Activated CD4-positive, alpha-beta memory T cell treated with anti-CD3 and anti-CD28 coated beads, Interleukin-2, amount 10 ng/mL, durations not matched to agents 7 days and 5 days (primary cell): ENCODE measurements at places on chromosomes 3 and 15. TPM values are rescaled to one million over a fixed set of nuclear protein-coding genes. Genes with fewer than 3 reads are reported as not detected.

ANKUB1 gene
- total RNA-seq: not detected

OR5K2 gene
- total RNA-seq: not detected

GRAMD1C gene
- 0.48 TPM for total RNA-seq

CA12 gene
- total RNA-seq: not detected

ANP32A gene
- 190 TPM for total RNA-seq

GRCh38 chr3:150421799-150422548, 13.9 kb downstream of the TSC22D2 start:
- no peak overlapping the region for H3K4me3 ChIP-seq
- peaks cover 9% of the 10 kb centered on the region for H3K4me1 ChIP-seq
- no peak overlapping the region for H3K27ac ChIP-seq
- DNase-seq: no peak
- peaks cover 21% of the 10 kb centered on the region for H3K36me3 ChIP-seq
- H3K27me3 ChIP-seq: no peaks in the 10 kb centered on the region

DNA sequence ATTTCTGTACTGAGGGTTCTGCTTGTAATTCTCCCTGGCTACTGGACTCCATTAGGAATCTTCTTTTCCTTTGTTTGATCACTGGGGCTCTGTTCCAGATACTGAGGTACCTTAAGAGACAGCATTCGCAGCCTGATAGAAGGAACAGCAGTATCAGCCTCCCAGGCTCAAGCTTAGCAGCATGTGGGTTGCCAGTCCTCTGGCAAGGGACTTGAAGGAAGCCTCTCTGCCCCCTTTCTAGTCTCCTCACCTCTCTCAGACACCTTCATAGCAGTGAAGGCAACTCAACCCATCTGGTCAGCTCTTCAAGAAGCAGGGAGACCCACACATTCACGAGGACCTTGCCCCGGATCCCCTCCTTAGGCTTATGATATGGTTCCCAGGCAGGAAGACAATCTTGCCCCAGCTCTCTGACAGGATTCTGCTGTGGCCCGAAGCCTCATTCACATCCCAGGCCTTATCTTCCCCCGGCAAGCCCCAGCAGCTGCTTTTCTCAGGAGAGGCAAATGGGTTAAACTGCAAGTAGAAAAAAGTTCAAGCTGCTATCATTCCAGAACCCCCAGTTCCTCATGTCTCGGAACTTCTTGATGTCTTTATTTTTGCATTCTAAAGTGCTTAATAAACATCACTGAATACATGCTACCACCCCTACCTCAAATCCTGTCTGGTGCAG, 153.1 kb downstream of the LIPC start:
- no peak overlapping the region for H3K27ac ChIP-seq
- peaks cover 15% of the 10 kb centered on the region for H3K27me3 ChIP-seq
- peaks cover 14% of the 10 kb centered on the region for H3K4me1 ChIP-seq
- no peak overlapping the region for H3K4me3 ChIP-seq
- no peak for DNase-seq
- no peaks in the 10 kb centered on the region for H3K36me3 ChIP-seq

- peaks cover 10% of the 10 kb centered on the region for H3K36me3 ChIP-seq
- H3K27me3 ChIP-seq: peaks cover 78% of the 10 kb centered on the region
- no peak overlapping the region for H3K27ac ChIP-seq
- no peak for DNase-seq
Measured at GRCh38 chr15:67828969-67829646, 3.8 kb downstream of the SKOR1 start.

DNA sequence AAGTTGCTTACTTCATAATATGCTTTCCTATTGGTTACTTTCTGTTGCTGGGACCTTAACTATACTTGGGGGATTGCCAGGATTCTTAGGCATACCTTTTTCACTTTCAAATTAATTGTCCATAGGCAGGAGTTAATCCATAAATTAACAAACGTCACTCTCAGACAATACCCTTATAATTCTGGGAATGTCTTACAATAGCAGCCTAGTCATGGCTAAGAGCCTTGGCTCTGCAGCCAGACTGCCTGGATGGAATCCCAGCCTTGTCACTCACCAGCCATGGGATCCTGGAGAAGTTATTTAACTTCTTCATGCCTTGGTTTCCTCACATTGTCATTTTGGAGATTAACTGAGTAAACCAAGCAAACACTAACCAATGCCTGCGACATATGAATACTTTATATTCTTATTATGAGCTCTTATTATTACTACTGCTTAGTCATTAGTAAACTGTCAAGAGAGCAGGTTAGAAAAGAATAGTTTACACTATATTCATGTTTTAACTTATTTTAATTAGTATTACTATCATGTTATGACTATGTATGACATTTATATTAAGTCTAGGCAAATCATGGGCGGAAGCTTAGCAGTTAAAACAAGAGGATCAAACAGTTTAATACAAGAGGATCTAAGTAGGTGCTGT, 29.0 kb downstream of the GYG1 start:
- H3K36me3 ChIP-seq: peaks cover 60% of the 10 kb centered on the region
- DNase-seq: no peak
- no peaks in the 10 kb centered on the region for H3K27me3 ChIP-seq
- no peak overlapping the region for H3K27ac ChIP-seq
- peaks cover 27% of the 10 kb centered on the region for H3K4me1 ChIP-seq

- H3K36me3 ChIP-seq: peaks cover 30% of the 10 kb centered on the region
- DNase-seq: no peak
- no peaks in the 10 kb centered on the region for H3K27me3 ChIP-seq
- peaks cover 39% of the 10 kb centered on the region for H3K4me1 ChIP-seq
Measured at GRCh38 chr3:101687142-101687931, 819 bp upstream of the RPL24 start.

DNA sequence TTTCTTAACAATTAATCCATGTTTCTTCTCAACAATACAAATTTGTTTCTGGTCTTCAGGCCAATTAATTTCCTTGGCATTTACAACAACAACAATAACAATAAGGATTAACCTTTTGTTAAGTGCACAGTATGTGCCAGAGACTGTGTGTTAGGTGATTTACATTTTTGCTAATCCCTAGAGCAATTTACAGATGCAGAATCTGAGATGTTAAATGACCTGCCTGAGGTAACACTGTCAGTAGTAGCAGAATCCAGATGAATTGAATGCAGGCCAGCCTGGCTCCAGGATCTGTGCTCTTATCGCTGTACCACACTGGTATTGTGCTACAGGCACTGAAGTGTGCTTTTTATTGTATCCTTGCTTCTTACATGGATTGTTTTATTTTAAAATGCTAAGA, 122.2 kb downstream of the MEIS2 start:
- no peak overlapping the region for H3K27ac ChIP-seq
- H3K27me3 ChIP-seq: no peaks in the 10 kb centered on the region
- no peaks in the 10 kb centered on the region for H3K36me3 ChIP-seq
- no peak for DNase-seq
- H3K4me1 ChIP-seq: no peaks in the 10 kb centered on the region
- H3K4me3 ChIP-seq: no peak overlapping the region

DNA sequence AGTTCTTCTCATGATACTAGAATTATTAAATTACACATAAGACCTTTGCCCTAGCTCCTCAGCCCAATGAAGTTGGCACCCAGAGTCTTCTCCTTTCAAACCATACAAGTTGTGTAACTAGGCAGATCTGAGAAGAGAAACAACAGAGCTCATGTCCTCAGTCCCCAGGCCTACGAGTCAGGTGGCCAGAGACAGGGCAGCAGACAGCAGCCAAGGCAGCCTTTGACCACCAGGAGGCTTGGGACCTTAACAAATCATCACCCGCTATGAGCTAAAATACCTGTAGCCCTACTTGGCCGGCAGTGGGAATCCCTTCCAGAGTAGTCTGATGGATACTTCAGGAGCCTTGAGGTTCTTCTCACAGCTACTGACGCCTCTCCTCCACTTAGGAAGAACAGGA, 18.3 kb downstream of the STIMATE start:
- no peaks in the 10 kb centered on the region for H3K27me3 ChIP-seq
- no peak for DNase-seq
- H3K27ac ChIP-seq: no peak overlapping the region
- peaks cover 24% of the 10 kb centered on the region for H3K4me1 ChIP-seq
- H3K4me3 ChIP-seq: no peak overlapping the region
- peaks cover 10% of the 10 kb centered on the region for H3K36me3 ChIP-seq

- H3K36me3 ChIP-seq: no peaks in the 10 kb centered on the region
- peaks cover 14% of the 10 kb centered on the region for H3K4me1 ChIP-seq
- H3K4me3 ChIP-seq: no peak overlapping the region
- no peak overlapping the region for H3K27ac ChIP-seq
- DNase-seq: no peak
- peaks cover 23% of the 10 kb centered on the region for H3K27me3 ChIP-seq
Measured at GRCh38 chr3:70853161-70853944, 540.9 kb upstream of the MDFIC2 start.

DNA sequence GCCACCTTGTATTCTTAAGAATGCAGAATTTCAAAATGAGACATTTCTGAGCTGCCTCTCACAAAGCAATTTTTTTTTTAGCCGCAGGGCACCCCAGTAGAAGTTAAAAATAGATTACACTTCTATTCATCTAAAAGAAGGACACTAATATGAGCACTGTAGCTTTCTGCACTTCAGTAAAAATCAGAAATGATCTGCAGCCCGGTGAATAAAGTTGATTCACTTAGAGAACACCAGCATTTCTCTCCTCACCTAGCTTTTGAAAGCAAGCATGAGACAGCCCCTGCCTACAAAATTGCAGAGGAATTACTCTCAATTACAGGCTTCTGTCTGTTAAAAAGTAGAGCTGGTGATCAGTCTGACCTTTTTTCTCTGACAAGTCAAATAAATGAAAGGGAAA, 1062.4 kb downstream of the FHIT start:
- H3K36me3 ChIP-seq: peaks cover 4% of the 10 kb centered on the region
- peaks cover 52% of the 10 kb centered on the region for H3K4me1 ChIP-seq
- peak overlapping the region; percentile 6 for H3K4me3 ChIP-seq
